Posterior vena cava (tissue), 2 donors: ENCODE measurements at places on chromosomes 5 and 9.

DNA sequence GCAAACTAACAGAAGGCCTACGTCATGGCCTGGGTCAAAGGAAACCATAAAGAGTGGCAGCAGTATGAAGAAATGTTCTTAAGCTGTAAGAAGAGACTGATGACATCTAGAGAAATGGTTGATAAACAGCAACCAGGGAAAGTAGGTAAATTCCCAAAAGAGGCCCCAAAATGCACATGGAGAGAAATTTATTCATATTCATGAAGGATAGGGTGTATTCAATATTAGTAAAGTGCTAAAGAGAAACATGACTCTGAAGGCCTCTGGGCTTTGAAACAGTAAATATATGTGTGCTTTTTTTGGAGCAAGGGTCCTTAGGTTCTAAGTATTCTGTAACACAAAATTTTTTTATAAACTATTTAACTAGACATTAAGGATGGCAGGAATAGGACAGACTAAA is 149.7 kb upstream of the GRIA1 start:
- no peak for DNase-seq

DNA sequence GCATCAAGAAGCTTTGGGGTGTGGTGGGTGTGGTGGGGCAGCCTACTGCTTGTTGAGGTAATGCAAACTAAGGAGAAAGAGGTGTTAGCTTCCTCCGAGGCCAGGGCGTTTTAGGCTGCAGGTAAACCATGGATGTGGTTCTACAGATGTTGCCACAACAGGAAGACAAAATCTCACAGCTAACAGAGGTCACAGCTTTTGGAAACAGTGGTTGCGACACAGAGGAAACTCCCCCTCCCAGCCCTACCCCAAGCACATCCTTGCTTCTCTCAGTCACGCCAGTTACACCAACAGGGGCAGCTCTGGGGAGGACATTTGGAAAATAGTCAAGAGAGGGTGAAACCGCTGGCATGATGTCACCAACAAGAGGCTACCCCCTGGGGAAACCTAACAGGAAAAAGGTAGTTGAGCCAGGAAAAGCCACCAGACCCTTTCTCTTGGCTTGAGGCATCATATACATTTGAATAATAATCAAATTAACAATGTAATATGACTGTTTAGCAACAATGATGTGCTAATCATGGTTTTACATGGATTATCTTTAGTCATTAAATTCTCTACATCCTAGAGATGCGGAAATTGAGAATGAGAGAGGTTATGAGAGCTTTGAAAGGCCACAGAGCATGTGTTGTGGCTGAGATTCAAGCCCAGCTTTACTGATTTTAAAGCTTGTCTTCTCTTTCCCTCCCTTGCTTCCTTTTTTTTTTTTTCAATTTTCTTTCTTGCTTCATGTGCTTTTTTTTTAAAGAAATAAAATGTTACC is 82.2 kb upstream of the IL12B start:
- DNase-seq, result no peak

GRCh38 chr5:62720031-62720441 is 141.4 kb downstream of the LRRC70 start:
- DNase-seq, result no peak

DNA sequence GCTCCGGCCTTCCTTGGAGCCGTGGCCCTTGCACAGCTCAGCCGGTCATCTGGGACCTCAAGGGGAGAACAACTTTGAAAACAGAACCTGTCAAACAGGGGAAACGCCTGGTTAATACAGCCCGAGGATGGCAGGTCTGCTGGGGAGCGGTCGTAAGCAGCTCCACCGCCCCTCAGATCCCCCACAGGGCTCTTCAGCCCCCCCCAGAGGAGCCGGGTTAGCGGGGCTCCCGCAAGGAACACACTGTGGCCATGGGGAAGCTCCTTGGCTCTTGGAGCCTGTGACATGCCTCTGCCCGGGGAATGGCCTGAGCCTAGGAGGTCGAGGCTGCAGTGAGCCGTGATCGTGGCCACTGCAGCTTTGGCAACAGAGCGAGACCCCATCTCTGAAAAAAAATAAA is 6.8 kb downstream of the TMEM250 start:
- no peak for DNase-seq

DNA sequence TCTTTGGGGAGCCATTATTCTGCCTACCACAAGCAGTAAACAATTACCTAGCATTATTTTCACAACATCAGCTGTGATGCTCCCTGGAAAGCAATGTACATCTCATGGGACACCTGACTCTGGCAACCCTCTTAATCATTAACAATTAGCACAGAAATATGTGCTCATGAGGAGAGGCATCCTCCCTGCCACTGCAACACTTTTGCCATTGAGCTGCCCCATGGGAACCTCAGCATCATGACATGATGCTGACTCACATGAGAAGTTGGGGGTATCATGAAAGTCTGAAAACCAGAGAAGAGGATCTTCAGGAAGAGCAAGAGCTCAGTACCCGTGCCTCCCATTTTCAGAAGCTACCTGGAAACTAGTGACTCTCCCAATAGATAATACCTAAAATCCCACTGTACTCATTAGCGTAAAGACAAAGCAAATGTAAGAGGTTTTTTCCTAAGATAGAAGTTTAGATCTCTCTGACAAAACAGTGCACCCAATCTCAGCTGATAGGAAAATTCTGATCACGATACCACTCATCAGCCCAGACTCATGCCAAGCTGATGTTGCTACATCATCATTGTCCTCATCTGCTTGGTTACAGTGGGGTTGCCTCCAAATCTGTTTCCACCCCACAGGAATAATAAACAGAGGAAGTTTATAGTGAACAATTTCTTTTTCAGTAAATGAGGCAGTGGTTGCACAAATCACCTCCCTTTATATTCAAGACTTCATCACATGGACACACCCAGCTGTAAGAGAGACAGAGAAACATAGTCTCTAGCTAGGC is 244.5 kb downstream of the NR2F1-AS1 start:
- no peak for DNase-seq

DNA sequence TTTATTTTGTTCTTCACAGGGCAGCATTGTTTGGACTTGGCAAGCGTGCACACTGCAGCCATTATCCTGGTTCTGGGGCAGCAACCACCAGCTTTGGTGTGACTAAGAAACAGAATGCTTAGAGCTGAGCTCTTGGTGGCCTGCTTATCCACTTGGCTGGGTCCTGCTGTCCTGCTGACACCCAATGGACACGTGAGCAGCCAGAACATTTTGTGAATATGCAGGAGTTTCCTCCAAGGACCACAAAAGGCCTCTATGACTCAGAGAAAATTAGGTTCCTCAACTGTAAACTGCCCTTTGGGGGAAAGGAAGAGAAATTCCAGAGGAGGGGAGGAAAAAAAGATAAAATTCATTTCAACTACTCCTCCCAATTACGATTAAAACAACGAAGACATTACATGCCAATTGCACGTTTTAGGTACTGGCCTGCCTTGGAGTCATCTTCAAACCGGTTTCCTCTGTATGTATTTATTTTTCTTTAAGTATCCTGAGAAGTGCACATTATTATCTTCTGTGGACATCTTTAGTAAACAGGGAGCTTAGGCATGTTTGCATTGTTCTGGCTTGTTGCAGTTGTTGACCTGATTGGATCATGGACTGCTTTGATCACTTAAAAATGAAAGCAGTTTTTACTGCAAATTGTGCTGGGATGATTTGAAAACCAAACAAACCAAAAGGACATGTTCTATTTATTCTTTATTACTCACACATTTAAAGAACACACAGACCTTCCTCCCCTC is 82.3 kb upstream of the TLE4 start:
- DNase-seq, result peak; percentile 76

GRCh38 chr5:143466632-143467031 is 63.1 kb upstream of the NR3C1 start:
- DNase-seq, result no peak

DNA sequence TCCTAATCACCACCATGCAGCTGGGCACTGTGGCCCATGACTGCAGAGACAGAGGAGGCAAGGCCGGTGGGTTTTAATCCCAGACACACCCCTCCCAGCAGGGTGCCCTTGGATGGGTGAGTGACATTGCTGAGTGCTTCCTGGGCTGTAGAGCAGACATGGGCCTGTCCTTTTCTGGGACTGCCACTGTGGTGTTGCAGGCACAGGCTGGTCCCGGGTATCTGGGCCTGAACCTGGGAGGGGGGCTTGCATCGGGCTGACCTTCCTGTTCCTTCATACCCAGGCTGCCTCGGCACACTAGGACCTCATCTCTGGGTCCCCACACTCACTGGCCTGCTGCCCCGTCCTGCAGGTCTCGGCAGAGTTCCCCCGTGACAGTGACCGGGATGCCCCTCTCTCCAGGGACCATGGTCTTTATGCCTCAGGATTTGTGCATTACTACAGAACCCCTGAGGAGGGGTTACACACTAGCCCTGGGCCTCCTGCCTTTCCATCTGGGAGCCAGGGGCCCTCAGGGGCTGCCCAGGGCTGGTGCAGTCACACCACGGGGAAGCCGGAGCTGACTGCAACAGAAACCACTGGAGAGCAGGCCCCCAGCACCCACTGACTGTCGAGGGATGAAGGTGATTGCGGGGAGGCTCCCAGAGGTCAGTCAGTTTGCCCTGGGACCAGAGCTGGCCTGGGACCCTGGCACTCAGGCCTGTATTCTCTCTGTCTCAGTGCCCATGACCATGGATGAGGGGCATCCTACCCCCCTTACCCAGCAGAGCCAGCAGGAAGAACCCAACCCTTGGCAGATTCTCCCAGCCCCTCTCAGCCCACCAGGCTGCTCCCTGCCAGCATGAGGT is 8.9 kb upstream of the SLC25A48 start:
- DNase-seq, result peak; percentile 58
